Activated CD8-positive, alpha-beta memory T cell treated with anti-CD3 and anti-CD28 coated beads, Interleukin-2, amount 50 U/mL, for 48 hours (primary cell): ENCODE measurements at places on chromosomes 6 and 20.

DNA sequence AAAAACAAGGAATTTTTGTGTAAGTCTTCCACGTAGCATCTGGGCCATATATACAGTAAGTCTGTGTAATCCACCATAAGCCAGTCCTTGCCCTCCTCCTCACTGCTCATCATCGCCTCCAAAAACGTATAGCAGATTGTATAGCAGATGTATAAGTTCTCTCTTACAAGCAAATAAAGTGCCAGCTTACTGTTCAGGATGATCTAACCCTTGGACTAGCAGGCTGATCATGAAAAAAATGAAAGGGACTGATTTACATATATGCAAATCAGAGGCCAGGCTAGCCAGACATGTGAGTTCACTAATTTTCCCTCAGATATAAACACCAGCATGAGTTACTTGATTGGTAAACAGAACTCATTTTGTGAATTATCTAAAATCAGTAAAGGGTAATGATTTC lies 171.5 kb downstream of the LY86 start:
- DNase-seq = no peak

GRCh38 chr6:99560668-99561067 lies 7.8 kb downstream of the CCNC start:
- DNase-seq = no peak

- DNase-seq = no peak
Observed at GRCh38 chr6:116012951-116013350, 47.7 kb downstream of the FRK start.

- DNase-seq = peak; percentile 74
Observed at GRCh38 chr20:2984956-2985661, 58.3 kb upstream of the GNRH2 start.

GRCh38 chr6:44234101-44235025 lies 11.0 kb downstream of the SLC29A1 start:
- DNase-seq = no peak

DNA sequence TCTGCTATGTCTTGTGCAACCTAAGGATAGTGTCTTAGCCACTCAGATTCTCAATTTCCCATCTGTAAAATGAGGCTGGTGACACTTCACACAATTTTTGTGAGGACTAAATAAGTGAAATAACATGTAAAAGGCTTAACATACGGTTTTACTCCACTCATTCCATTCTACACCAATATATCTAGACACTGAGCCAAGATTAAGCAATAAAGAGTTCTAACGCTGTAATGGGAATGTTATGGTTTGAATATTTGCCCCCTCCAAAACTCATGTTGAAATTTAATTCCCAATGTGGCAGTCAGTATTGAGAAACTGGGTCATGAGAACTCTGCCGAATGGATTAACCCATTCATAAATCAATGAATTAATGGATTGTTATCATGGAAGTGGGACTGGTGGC lies 301.0 kb downstream of the HACE1 start:
- no peak for DNase-seq

DNA sequence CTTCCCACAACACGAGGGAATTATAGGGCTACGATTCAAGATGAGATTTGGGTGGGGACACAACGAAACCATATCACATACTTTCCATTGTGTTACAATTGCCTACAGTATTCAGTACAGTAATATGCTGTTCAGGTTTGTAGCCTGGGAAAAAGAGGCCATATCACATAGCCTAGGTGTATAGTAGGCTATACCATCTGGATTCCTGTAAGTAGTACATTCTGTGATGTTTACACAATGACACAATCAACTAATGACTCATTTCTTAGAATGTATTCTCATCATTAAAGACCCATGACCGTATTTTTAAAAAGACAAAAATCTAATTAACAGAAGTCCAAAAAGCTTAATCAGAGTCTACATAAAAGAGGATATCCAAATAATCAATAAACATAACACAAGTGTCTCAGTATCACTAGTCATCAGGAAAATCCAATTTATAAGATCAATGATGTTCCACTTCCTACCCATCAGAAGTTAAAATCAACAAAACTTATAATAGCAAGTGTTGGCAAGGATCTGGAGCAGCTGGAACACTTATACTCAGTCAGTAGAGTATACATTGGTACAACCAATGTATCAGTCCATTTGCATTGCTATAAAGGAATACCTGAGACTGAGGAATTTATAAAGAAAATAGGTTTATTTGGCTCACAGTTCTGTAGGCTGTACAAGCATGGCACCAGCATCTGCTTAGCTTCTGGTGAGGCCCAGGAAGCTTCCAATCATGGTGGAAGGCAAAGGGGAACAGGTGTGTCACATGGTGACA lies 215.9 kb downstream of the CLVS2 start:
- DNase-seq = no peak
